ENCODE measurements at places on chromosomes 12 and 14. TPM values are rescaled to one million over a fixed set of nuclear protein-coding genes. Genes with fewer than 3 reads are reported as not detected.

DNA sequence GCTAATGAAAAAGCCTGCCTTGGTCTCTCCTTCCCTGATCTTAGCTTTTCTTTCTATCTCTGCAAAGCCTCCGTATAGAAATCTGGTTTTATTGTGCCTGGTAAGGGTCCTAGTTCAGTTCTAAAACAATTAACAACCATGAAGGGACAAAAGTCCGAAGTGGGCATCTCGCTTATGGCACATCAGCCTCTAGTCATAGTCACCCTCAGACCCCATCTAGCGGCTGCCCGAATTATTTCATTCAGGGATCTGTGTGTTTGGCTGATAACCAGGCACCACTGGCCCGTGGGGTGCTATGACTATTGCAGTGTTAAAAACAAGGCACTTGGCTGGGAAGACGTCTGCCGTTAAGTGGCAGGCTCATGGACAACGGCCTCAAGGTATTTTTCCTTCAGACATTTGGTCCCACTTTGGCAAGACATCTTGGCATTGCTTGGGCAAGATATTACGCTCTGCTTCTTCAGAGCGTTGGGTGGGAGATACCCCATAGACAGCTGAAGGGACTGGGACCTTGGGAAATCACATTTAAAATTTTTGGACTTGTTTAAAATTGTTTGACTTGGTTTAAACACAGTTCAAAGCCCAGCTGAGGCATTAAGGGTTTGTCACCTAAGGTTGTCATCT, 87.1 kb downstream of the SINHCAF start:
- DNase-seq: peak; percentile 70

The IGF1 gene
- not detected for total RNA-seq

The GALNT8 gene
- total RNA-seq: not detected

DNA sequence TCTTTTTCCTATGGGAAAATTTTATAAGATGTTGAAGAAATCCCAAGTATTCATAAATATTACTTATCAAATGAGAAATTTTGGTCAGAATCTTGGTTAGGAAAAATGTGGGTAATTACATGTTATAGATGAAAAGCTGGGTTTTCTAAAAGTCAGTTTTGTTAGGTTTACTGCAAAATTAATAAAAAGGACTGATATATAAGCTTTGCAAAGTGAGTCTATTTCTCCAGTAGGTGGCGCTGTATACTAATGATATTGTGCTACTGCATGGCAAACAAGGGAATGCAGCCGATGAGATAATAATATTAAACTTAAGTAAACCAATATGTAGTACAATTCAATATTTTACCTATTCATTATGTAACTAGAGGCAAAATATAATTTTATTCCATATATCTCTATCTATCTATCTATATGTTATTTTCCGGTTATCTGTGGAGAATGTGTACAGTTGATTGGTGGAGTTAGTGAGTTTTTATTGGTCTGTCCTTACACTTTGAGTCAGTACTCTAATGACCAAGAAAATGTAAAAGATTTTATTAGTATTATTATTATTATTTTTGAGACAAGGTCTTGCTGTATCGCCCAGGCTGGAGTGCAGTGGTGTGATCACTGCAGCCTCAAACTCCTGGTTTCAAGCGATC, 32.9 kb downstream of the MIPOL1 start:
- DNase-seq: peak; percentile 43

The PPFIA2 gene
- total RNA-seq: not detected
